ENCODE measurements at places on chromosomes 7 and 10. TPM values are rescaled to one million over a fixed set of nuclear protein-coding genes. Genes with fewer than 3 reads are reported as not detected.

HTR7 gene
- total RNA-seq: not detected

GATA3 gene
- 1.1 TPM for total RNA-seq

CDC14C gene
- not detected for total RNA-seq

TLX1 gene
- not detected for total RNA-seq

TMEM196 gene
- total RNA-seq: not detected

TBL2 gene
- total RNA-seq: 7.7 TPM

BMI1 gene
- 30.5 TPM for total RNA-seq

ZNF804B gene
- total RNA-seq: not detected

GRCh38 chr10:17710181-17710580 lies 41.8 kb upstream of the TMEM236 start:
- DNase-seq: no peak
- H3K27ac ChIP-seq: no peak overlapping the region
- H3K4me1 ChIP-seq: peaks cover 3% of the 10 kb centered on the region
- no peak overlapping the region for H3K4me3 ChIP-seq
- no peaks in the 10 kb centered on the region for H3K27me3 ChIP-seq

GRCh38 chr10:96747734-96748550 lies 27.6 kb upstream of the PIK3AP1 start:
- H3K27ac ChIP-seq: no peak overlapping the region
- H3K4me3 ChIP-seq: no peak overlapping the region
- no peaks in the 10 kb centered on the region for H3K4me1 ChIP-seq
- H3K36me3 ChIP-seq: no peaks in the 10 kb centered on the region

DNA sequence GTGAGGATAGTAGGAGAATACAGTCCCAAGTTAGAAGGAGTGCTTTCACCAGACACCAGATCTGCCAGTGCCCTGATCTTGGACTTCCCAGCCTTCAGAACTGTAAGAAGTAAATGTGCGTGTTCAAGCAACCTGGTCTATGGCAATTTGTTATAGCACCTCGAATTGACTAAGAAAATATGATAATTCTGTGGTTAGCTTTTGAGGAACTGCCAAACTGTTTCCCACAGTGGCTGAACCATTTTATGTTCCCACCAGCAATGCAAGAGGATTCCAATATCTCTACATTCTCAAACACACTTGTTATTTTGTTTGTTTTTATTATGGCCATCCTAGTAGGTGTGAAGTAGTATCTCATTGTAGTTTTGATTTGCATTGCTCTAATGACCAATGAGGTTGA lies 47.0 kb downstream of the RBM20 start:
- H3K27ac ChIP-seq: no peak overlapping the region
- no peaks in the 10 kb centered on the region for H3K27me3 ChIP-seq
- H3K4me1 ChIP-seq: no peaks in the 10 kb centered on the region
- no peak for DNase-seq
- no peaks in the 10 kb centered on the region for H3K36me3 ChIP-seq
- H3K4me3 ChIP-seq: no peak overlapping the region

DNA sequence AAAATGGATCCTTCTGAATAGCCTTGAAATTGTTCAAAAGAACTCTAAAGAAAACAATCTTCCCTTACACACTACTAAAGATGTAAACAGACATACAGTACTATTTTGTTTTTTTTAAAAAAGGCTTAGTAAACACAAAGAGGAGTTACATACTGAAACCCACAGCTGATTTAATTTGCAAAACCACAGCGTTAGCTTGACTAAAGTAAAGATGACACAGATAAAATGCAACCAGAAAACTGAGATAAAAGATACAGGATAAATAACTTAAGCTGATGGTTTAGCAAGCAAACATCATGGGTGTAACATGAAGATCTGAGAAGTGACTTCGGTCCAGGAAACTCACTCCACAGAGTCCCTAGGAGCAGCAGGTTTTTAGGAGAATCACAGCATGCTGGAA lies 21.8 kb downstream of the PRKCQ start:
- no peaks in the 10 kb centered on the region for H3K27me3 ChIP-seq
- H3K4me3 ChIP-seq: no peak overlapping the region
- H3K36me3 ChIP-seq: no peaks in the 10 kb centered on the region
- H3K27ac ChIP-seq: no peak overlapping the region
- DNase-seq: no peak

- H3K4me3 ChIP-seq: no peak overlapping the region
- H3K4me1 ChIP-seq: no peaks in the 10 kb centered on the region
- H3K36me3 ChIP-seq: no peaks in the 10 kb centered on the region
Observed at GRCh38 chr10:15427843-15428414, 56.8 kb upstream of the FAM171A1 start.

DNA sequence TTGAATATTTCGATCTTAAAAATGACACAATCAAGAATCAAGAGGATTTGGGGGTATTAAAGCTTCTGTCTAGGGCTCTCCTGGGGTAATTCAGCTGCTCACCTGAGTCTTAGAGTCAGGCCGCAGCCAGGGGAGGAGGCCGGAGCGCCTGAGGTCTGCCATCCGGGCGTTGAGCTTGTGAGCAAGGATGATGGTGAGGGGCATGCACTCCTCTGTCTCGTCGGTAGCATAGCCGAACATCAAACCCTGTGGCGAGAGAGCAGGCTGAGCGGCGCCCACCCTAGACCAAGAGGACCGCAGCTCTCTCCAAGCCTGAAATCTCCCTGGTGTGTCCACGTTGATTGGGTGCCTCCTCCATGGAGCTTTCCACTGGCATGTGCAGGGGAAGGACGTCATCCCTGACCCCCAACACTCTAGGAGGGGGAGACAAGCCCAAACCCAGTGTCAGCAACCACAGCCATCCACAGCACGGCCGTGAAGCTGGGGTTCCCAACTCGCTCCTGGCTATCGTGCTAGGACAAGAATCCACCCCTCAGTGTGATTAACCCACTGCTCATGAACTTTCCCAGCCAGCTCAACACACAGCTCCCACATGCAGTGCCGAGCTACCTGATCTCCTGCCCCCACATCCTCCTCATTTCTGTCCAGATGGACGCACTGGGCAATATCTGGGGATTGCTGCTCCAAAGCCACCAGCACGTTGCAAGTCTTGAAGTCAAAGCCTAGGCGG lies 9.2 kb downstream of the MAT1A start:
- no peaks in the 10 kb centered on the region for H3K27me3 ChIP-seq
- no peak for DNase-seq
- no peak overlapping the region for H3K4me3 ChIP-seq
- H3K27ac ChIP-seq: no peak overlapping the region
- H3K4me1 ChIP-seq: peaks cover 10% of the 10 kb centered on the region

DNA sequence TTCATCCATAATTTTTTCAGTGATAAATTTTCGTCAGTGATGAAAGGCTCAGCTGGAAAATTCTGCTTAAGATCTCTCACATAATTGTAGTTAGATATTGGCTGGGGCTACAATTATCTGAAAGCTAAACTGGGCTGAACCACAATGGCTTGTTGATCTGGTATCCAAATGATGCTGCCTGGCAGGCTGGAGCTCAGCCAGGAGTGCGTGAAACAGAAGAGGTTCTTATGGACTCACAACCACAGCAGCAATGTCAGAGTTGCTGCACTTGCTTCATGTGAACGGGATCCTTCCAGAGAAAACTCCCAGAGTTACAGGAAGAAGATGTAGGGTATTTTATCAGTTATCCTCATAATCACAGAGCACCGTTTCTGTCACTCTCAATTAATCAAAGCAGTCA lies 533.2 kb upstream of the POM121L12 start:
- no peak overlapping the region for H3K27ac ChIP-seq
- no peak overlapping the region for H3K4me3 ChIP-seq
- no peaks in the 10 kb centered on the region for H3K27me3 ChIP-seq

GRCh38 chr10:32031424-32031823 lies 24.8 kb downstream of the KIF5B start:
- no peak overlapping the region for H3K4me3 ChIP-seq
- H3K27ac ChIP-seq: no peak overlapping the region
- no peak for DNase-seq
- H3K36me3 ChIP-seq: no peaks in the 10 kb centered on the region
- peaks cover 7% of the 10 kb centered on the region for H3K4me1 ChIP-seq
- H3K27me3 ChIP-seq: no peaks in the 10 kb centered on the region

GRCh38 chr10:101311185-101312066 lies 42.5 kb upstream of the BTRC start:
- no peaks in the 10 kb centered on the region for H3K4me1 ChIP-seq
- no peaks in the 10 kb centered on the region for H3K36me3 ChIP-seq
- peaks cover 64% of the 10 kb centered on the region for H3K27me3 ChIP-seq
- H3K4me3 ChIP-seq: peak overlapping the region; percentile 46
- H3K27ac ChIP-seq: no peak overlapping the region

DNA sequence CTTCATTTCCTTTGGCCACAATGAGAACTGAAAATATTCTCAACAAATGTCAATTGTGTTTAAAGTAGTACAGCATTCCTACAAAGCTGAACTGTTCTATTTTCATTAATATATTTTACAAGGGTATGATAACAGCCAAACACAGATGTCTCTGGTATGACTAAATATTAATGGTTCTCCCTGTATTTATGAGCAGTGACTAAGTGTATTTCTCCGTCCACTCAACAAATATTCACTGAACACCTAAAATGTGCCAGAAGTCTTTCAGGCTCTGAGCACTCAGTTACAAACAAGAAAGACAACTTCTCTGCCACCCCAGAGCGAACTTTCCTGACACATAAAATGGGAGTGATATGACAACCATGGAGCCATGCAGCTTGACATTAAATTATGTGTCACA lies 135.6 kb downstream of the VPS41 start:
- H3K27me3 ChIP-seq: no peaks in the 10 kb centered on the region
- no peaks in the 10 kb centered on the region for H3K4me1 ChIP-seq
- DNase-seq: no peak
- no peaks in the 10 kb centered on the region for H3K36me3 ChIP-seq
- no peak overlapping the region for H3K27ac ChIP-seq

GRCh38 chr7:131026297-131027000 lies 292.4 kb upstream of the KLF14 start:
- H3K4me1 ChIP-seq: peaks cover 46% of the 10 kb centered on the region
- H3K27ac ChIP-seq: no peak overlapping the region
- DNase-seq: no peak
- H3K4me3 ChIP-seq: no peak overlapping the region
- H3K27me3 ChIP-seq: no peaks in the 10 kb centered on the region
- H3K36me3 ChIP-seq: peaks cover 6% of the 10 kb centered on the region

DNA sequence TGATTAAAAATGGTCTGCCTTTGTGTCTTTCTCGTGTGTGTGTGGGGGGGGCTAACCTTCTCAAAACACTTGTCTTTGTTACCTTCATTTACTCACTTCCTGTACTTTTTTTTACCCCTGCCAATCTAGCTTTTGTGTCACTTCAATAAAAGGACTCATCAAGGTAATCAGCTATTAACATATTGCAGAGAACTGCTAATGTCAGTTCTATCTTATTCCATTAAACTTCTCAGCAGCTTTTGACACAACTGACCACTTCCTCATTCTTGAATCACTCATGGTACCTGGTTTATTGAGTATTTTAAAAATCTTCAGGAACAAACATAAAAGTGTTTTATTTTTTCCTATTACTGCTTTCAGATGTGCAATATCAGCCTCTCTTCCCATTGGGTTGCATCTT lies 59.8 kb downstream of the SLC25A40 start:
- no peaks in the 10 kb centered on the region for H3K36me3 ChIP-seq
- DNase-seq: no peak
- H3K4me1 ChIP-seq: no peaks in the 10 kb centered on the region

DNA sequence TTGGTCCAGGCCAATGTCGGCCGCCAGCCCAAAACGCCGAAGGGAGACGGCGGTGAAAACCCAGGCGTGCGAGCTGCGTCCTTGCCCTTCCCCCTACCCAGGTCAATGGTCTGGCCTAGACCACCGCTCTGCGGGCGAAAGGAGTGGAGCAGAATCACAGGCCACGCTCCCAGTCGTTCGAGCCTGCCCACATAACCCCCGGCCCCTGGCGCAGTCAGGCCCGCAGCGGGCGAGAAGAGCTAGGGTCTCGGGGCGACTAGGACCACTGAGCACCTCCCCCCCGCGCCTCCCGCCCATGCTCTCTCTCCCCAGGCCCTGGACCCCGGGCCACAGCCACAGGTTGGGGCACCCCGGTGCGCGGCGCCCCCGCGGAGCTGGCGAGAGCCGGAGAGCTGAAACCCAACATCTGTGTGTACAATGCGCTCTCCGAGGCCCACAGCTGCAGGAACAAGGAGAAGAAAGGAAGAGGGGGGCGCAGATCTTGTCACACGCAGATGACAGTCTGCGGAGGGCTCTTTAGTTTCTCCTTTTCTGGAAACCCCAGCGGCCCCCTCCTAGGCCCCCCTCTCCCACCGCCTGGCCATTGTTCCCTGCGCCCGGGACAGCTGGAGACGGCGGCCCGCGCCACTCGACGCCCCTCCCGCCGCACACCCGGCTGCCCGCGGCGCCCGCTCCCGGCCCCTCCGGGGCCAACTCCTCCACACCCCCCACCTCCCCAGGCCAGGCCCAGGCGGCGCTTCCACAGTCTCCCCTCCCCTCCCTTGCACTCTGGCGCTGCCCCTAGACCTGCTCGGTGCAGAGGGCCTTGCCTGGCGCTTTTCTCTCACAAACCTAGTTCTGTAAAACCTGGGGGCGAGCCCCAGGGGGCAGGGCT lies 355.0 kb downstream of the DNAJB6 start:
- no peaks in the 10 kb centered on the region for H3K36me3 ChIP-seq
- H3K4me3 ChIP-seq: peak overlapping the region; percentile 49
- no peak for DNase-seq
- H3K27me3 ChIP-seq: peaks cover 77% of the 10 kb centered on the region

- H3K27ac ChIP-seq: no peak overlapping the region
- DNase-seq: no peak
- no peaks in the 10 kb centered on the region for H3K36me3 ChIP-seq
- no peaks in the 10 kb centered on the region for H3K4me1 ChIP-seq
- H3K27me3 ChIP-seq: peaks cover 15% of the 10 kb centered on the region
Observed at GRCh38 chr10:104478380-104478779, 124.7 kb downstream of the CFAP58 start.

DNA sequence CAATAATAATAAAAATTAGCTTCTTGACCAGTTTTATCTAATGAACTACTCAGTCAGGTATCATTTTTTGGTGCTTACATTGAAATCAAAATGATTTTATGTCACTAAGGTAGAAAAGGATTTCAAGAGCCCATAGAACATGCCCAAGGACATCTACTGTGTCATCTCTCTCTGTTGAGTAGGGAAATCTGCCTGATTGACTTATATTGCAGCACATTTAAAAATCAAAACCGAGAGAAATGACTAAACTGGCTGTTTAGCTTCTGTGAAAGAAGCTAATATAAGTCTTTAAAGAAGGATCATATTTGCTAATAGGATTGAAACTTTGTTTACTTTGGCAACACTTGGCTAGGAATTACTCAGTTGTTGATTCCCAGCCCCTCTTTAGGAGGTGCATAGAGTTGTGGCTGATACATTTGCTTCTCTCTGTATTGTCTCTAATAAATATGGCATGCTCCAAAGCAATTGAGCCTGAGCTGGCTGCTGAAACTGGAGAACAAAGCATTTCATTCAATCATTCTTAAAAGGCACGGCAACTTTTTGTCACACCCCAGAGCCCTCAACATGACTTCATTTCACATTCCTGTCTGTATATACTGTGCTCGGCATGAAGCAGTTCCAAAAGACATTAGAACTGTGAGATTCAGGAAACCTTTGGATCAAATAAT lies 1096.9 kb upstream of the POT1 start:
- no peak overlapping the region for H3K27ac ChIP-seq
- DNase-seq: no peak
- no peaks in the 10 kb centered on the region for H3K27me3 ChIP-seq
- no peaks in the 10 kb centered on the region for H3K4me1 ChIP-seq
- H3K36me3 ChIP-seq: no peaks in the 10 kb centered on the region
- H3K4me3 ChIP-seq: no peak overlapping the region

Measured in heart right ventricle (tissue), 16 donors.